ENCODE measurements at places on chromosomes 6 and 20.

DNA sequence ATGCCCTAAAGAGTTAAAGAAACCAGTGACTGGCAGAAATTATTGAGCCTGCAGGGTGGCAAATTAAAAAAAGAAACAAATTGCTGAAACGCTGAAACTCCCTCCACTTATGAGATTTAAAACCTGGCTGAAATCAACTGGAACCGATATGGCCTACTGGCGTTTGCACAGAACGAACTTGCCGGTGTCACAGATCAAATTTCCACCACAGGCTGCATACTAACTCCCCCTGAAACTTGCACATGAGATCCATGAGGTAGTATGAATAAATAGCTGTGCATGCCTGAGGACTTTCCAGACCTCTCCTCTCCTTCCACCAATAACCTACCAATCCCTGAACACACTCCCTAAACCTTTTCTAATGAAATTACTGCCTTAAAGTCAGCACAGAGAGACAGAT lies 150.4 kb downstream of the RNGTT start:
- no peak for DNase-seq

DNA sequence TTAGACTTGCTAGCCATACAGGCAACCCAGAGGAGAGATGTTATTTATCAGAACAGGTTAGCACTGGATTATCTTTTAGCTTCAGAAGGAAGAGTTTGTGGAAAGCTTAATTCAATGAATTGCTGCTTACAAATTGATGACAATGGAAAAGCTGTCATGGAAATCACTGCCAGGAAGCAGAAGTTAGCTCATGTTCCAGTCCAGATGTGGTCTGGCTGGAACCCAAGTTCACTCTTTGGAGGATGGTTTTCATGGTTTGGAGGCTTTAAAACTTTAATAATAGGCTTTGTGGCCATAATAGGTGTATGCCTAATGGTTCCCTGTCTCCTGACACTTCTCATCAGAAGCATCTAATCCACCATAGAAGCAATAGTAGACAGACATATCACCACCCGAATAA lies 699.0 kb downstream of the PHF3 start:
- DNase-seq: no peak

GRCh38 chr20:1831096-1831495 lies 64.1 kb upstream of the SIRPA start:
- no peak for DNase-seq

- DNase-seq: peak; percentile 47
These were observed 33.7 kb downstream of the SRSF3 start for GRCh38 chr6:36627801-36628246.

GRCh38 chr20:46268662-46269061 lies 39.6 kb downstream of the CDH22 start:
- DNase-seq: no peak

DNA sequence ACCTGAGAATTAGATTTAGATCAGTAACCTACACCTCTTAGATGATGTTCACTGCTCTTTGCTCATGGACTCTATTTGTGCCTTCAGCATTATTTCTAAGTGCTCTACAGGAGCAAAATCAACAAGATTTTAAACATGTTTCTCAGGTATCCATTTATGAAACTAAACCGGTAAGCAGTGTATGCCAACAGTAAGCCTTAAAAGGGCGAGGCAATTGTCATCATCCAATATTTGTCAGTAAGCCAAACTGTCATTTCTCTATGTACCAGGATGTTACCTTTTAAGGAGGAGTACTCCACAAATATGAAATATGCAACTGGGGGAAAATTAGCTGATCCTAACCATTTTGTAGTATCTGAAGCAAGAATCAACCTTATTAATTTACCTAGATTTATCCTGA lies 69.6 kb upstream of the ZNF184 start:
- no peak for DNase-seq

Measured in epithelial cell of esophagus (primary cell).